ENCODE measurements at places on chromosomes 3 and 15.

GRCh38 chr3:21158861-21159542 lies 592.0 kb downstream of the ZNF385D start:
- DNase-seq = no peak

DNA sequence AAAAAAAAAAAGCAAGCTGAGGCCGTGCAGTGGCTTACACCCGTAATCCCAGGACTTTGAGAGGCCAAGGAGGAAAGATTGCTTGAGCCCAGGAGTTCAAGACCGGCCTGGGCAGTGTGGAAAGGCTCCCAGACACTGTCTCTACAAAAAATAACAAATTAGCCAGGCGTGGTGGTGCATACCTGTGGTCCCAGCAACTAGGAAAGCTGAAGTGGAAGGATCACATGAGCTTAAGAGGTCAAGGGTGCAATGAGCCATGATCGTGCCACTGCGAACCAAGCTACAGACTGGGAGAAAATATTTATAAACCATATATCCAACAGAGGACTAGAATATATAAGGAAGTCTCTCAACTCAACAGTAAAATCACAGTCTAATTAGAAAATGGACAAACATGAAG lies 10.0 kb downstream of the KLHDC8B start:
- DNase-seq = no peak

DNA sequence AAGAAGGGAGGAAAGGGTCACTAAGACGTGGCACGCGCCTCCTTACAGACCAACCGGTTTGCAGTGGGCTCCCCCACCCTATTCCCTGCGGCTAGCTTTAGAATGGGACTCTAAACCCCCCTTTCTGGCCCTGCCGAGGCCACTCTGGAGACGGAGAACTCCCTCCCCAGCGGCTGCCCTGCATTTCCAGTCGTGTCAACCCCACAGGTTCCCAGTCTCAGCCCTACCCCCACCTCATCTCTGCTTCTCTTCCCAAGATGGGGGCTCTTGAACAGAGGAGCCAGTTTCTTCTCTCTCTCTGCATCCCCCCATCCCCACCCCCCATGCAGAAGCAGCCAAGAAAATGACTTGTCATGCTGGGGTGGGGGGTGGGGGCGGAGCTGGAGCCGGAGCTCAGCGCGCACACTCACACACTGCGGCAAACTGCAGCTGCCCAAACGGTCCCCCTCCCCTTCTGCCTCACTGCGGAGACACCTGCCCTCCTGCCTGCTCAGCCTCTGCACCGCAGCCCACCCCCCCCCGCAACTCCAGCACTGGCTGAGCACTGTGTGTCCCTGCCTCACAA lies 871 bp downstream of the MAP1A start:
- no peak for DNase-seq

GRCh38 chr3:190384309-190384756 lies 3.6 kb upstream of the CLDN16 start:
- no peak for DNase-seq

- no peak for DNase-seq
These were observed 53.9 kb downstream of the RAP2B start for GRCh38 chr3:153215966-153216365.

DNA sequence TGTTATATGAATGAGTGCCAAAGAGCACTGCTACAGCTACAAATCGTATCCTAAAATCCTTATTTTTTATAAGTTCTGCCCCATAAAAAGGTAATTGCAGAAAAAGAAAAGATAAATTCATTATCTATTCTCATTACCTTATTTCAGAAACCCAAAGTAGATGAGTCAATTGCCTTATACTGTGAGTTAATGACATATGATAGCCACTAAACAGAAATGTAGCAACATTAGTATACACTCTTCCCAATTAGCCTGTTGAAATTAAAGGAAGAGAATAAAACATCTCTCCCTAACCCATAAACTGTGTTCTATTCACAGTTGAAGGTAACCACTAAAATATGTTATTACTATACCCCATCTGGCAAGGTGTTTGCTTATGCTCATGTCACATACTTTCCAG lies 11.0 kb downstream of the TBL1XR1 start:
- DNase-seq = no peak

DNA sequence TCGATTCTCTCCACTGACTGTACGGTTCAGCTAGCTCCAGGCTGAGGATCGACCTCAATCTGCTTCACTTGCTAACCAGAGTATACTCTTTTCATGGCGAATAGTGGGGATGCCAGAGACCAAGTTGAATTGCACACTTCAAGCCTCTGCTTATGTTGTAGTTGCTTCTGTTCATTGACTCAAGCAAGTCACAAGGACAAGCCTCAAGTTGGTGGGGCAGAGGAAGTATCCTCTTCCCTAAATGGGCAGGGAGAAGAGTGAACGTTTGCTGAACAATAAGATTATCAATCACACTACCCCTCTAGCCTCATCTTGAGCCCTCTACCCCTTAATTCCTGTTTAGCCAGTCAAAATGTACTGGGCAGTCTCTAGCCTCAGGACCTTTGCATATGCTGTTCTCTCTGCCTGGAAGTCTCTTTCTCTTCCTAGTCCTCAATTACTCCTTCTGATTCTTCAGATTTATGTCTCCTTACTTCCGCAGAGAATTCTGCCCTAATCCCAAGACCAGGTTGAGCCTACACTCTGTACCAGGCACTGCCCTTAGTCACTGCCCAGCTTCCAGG lies 390.4 kb upstream of the PROK2 start:
- no peak for DNase-seq

DNA sequence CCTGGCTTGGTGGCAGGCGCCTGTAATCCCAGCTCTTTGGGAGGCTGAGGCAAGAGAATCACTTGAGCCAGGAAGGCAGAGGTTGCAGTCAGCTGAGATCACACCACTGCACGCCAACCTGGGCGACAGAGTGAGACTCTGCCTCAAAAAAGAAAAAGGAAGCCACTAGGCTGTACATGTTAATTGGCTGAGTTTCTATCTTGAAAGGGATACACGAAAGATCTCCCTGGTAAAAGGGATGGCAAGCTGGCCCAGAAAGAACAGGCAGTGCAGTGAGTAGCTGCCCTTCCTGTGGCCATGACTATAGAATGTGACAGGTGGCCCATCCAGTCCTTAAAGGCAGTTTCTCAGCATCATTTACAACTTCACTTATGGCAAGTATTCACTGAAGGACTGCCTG lies 12.3 kb downstream of the LRIG1 start:
- no peak for DNase-seq

GRCh38 chr3:16472593-16472992 lies 40.9 kb downstream of the RFTN1 start:
- no peak for DNase-seq

- DNase-seq = no peak
These were observed 313.4 kb downstream of the CNTN6 start for GRCh38 chr3:1406250-1406649.

DNA sequence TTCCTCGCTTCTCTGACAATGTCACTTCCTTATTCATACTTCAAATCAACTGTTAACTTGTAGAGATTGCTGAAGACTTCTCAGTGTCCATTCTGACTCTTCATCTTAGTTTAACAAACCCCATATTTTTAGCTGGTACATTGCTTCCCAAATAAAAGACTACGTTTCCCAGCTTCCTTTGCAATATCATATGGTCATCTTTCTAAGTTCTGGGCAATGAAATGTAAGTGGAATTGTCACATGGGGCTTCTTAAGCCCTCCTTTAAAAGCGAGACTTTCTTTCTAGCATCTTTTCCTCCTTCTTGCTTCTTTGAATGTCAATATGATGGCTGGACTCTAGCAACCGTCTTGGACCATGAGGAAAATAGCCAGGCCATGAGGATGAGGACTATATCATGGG lies 239.0 kb downstream of the ZNF621 start:
- no peak for DNase-seq

DNA sequence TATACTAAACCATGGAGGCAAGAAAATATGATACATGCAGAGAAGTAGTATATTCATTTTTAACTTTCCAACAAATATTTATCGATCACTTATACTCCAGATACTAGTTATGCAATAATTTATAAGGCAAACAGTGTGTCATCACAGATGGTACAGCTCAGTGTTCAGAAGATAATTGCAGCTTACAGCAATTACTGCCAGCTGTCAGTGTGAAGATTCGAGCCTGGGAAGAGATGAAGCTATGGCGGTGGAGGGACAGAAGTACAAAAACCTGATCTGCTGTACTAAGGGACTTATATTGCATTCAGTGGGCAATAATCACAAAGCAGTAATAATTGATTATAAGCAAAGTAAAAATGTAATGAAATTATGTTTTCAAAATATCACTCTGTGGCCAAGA lies 170.6 kb upstream of the EPHA3 start:
- DNase-seq = no peak

DNA sequence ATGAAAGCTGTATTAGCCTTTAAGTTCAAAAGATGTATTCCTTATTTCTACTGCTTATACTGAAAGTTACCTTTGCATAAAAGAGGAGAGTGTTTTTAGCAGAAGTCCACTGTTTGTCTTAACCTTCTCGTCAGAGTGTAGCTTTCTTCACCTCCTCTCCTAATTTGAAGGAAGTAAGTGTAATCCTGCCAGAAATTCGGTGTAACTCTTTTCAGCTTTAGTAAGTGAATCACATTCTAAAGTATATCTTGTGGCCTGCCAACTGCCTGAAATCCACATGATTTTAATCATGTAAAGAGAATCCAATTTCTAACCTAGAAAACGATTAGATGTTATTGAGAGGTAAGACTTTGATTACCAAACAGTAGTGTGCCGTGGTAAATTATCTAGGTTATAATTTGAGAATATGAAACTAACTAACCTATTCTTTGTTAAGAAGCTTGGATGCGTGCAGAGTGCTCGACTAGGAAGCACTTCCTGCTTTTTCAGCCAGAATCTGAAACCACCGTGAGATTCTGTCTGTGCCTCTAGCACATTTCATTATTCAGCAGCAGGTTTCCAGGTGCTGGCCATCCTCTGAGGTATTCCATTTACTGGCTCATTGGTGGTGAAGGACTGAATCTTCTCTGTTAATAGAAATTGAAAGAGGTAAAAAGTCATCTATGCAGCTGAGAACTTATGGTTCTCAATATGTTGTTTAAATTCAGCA lies 7.5 kb downstream of the GYG1 start:
- DNase-seq = no peak

DNA sequence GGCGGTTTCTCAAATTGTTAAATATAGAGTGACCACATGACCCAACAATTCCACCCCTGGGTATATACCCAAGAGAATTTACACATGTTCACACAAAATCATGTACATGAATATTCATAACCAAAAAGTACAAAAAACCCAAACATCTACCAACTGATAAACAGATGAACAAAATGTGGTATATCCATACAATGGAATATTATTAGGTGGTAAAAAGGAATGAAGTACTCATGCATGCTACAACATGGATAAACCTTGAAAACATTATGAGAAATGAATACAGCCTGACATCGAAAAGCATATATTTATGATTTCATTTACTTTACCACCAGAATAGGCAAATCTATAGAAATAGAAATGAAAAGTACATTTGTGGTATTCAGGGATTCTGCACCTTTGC lies 7.4 kb downstream of the PLCB2 start:
- DNase-seq = no peak

DNA sequence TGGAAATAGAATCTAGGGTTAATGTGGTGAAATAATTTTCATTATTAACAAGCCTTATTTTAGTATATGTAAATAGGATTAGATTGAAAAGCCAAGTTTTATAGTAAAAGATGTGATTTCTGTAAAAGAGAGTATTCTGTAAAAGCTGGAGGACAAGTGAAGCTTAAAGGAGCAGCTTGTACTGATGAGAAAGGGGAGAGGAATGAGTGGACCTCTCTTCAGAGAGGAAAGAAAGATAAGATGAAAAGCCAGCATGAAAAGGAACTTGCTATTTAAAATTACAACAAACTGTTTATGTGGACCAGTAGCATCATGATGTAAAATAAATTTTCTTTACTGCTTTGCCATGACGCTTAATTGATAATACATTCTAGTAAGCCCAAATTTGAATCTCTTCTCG lies 18.5 kb downstream of the ALCAM start:
- no peak for DNase-seq

- no peak for DNase-seq
These were observed 156.3 kb downstream of the TIGIT start for GRCh38 chr3:114450008-114450596.

DNA sequence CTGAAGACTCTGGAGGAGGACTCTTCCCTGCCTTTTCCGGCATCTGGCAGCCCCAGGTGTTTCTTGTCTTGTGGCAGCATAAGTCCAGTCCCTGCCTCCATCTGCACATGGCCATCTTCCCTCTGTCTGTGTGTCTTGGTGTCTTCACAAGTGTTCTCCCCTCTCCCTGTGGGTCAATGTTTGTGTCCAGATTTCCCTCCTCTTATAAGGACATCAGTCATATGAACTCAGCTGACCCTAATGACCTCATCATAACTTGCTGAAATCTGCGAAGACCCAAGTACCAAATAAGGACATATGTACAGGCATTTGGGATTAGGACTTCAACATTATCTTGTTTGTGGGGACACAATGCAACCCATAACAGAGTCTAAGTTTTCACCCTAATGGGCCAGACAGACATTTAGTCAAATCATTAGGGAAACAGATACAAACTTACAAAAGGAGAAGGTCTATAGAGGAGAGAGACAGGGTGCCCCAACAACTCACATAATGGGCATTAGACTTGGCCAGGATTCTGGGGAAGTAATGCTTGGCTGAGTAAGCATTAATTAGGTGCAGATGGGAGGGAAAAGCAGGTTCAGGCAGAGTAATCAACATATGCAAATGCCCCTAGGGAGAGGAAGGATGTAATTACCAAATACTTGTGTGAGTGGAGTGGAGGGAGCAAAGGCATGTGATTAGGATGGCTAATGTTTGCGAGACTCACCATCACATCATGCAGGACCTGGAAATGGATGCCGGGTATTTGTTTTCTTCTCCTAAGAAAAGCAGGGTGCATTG lies 372.8 kb upstream of the TBL1XR1 start:
- DNase-seq = no peak

- DNase-seq = no peak
These were observed 59.3 kb downstream of the MCF2L2 start for GRCh38 chr3:183369117-183369516.

- DNase-seq = no peak
These were observed 300.3 kb upstream of the CBLB start for GRCh38 chr3:106168962-106169750.

GRCh38 chr3:111882799-111883198 lies 23.7 kb downstream of the PHLDB2 start:
- no peak for DNase-seq

- no peak for DNase-seq
These were observed 1.6 kb downstream of the KY start for GRCh38 chr3:134649106-134649705.

DNA sequence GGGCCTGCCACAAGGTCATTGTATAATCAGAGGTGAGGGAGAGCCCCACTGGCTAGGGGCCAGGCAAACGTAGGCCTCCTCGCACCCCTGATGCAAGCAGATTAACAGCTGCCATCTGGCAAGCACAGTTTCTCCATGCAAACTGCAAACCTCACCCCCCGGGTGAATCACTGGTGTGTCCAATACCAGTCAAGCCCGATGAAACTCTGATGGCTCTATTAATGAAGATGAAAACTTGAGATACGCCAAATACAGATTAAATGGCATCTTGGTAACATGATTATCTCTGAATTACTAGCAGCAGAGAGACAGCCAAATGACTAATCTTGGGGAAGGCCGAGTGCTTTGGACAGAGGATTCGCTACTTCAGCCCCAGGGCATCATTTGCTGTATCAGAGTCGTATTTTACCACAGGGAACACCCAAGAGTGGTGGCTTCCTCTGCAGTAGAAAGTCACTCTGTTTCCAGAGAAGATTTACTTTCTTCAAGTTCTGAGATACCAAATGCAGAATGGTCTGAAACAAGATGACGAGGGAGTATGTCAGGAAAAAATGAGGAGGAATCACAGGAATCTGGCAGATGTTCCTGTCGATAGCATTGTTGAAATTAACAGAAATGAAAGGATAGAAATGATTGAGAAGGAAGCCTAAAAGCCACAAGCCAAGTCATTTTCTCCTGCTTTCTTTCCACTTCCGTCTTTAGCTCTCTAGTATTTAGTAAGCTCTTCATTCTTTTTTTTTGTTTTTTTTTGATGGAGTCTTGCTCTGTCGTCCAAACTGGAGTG lies 96.2 kb upstream of the NR2F2 start:
- DNase-seq = no peak
